ENCODE measurements at places on chromosomes 13 and 19. TPM values are rescaled to one million over a fixed set of nuclear protein-coding genes. Genes with fewer than 3 reads are reported as not detected.

- no peak overlapping the region for H3K27ac ChIP-seq
- no peaks in the 10 kb centered on the region for H3K4me1 ChIP-seq
- DNase-seq, result no peak
- H3K27me3 ChIP-seq, result no peaks in the 10 kb centered on the region
- no peak overlapping the region for H3K4me3 ChIP-seq
These were observed 29.9 kb downstream of the CEBPG start for GRCh38 chr19:33403221-33403972.

- H3K36me3 ChIP-seq, result no peaks in the 10 kb centered on the region
- H3K4me3 ChIP-seq, result no peak overlapping the region
- no peaks in the 10 kb centered on the region for H3K4me1 ChIP-seq
- peaks cover 26% of the 10 kb centered on the region for H3K27me3 ChIP-seq
These were observed 621.0 kb downstream of the EFNB2 start for GRCh38 chr13:105914291-105915036.

GRCh38 chr13:80237646-80238045 is 103.3 kb downstream of the SPRY2 start:
- DNase-seq, result no peak
- H3K4me3 ChIP-seq, result no peak overlapping the region
- no peaks in the 10 kb centered on the region for H3K4me1 ChIP-seq
- H3K27ac ChIP-seq, result no peak overlapping the region
- H3K27me3 ChIP-seq, result no peaks in the 10 kb centered on the region

- peaks cover 7% of the 10 kb centered on the region for H3K27me3 ChIP-seq
- DNase-seq, result no peak
- no peak overlapping the region for H3K27ac ChIP-seq
- H3K36me3 ChIP-seq, result no peaks in the 10 kb centered on the region
These were observed 317.9 kb downstream of the SHISA2 start for GRCh38 chr13:25733696-25734435.

DNA sequence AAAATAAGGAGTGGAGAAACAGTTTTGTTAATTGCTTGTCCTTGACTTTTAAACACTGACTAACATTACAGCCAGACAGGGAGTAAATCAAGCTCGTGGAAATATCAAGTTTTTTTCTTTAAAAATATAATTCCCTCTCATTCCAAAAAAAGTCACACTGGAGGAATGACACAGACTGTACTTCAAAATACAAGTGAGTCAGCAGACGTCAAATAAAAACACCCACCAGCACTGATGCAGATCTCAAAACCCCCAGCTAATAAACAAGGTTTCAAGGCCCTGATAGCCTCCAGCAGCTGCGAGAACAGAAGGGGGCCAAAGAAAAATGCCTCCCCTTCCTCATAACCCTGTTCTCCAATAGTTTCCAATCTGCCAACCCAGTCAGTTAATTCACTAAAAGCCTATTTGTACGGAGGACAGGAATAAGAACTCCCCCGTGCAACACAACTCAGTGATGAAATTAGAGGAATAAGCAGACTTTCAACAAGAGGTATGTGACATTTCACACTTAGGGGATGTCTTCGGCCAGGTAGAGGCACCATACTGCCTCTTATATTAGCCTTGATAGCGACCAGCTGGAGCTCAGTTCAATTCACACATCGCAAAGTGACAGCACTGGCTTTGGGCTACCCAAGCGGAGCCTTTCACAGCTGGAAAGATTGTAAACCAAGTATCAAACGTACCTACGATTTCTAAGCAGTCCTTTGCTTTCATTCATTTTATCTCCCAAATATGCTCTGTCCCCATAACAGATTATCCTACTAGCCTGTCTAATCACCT is 561.0 kb upstream of the KLF12 start:
- no peaks in the 10 kb centered on the region for H3K36me3 ChIP-seq
- no peak overlapping the region for H3K27ac ChIP-seq
- no peaks in the 10 kb centered on the region for H3K27me3 ChIP-seq
- H3K4me1 ChIP-seq, result no peaks in the 10 kb centered on the region
- no peak for DNase-seq

The PGLYRP2 gene
- not detected for total RNA-seq

The AMER2 gene
- not detected for total RNA-seq

The CYP4F11 gene
- not detected for total RNA-seq

Measured in activated naive CD8-positive, alpha-beta T cell treated with anti-CD3 and anti-CD28 coated beads for 36 hours (primary cell).